Spinal cord (tissue), 10 donors: ENCODE measurements at places on chromosomes 2 and 18. TPM values are rescaled to one million over a fixed set of nuclear protein-coding genes. Genes with fewer than 3 reads are reported as not detected.

- DNase-seq: peak; percentile 44
Measured at GRCh38 chr2:189411860-189412259, 29.4 kb upstream of the WDR75 start.

DNA sequence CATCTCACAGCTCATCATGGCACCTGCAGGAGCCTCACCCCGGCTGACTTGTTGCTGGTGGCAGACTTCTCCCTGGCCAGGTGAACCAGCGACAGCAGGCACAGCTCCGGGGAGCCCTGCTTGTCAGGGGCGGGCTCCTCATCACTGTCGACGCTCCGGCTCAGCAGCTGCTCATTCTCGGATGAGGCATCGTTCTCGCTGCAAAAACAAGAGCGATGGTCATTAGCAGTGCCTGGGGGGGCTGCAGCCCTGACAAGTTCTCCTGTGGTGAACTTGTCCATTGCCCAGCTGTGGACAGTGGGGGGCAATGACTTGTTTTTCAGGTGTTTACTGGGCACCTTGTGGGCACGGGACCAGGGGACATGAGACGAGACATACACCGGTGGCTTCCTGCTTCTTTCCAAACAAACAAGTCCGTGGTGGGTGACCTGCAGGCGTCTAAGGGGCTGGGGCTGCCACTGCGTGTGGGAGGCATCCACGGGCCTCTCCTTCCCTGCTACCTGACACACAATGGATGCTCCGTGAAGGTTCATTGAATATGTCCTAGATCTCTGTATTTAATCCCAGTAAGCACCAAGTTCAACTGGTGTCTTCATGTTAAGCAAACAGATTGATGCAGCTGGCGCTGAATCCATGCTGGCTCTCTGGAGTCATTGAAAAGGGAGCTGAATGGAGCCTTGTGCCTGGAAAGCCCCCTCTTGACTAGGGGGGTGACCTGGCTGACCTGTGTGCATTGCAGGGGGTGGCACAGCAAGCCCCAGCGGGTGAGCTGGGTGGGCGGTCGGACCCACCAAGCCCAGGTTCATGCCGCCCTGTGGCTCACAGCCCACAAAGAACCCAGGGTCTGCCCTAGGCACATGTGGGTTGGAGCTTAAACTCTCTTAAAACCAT is 81.0 kb downstream of the EDAR start:
- DNase-seq: no peak

The CCDC102B gene
- 19.4 TPM for total RNA-seq

DNA sequence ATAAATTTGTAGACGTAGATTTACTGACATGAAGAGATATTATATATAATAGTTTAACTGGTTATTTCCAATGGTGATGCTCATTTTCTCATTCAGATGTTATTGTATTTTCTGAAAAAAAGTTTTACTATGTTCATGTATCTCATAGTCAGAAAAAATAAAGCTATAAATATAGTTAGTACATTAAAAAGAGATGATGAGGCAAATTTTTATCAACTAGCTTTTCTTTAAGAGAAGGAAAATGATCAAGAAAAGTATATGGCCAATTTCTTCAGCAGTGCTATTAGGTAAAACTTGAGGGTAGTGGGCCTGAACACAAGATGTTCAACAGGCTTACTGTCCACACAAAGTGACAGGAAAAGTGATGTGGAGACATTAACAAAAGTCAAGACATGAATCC is 11.7 kb downstream of the TTC21B start:
- no peak for DNase-seq

- peak; percentile 88 for DNase-seq
Measured at GRCh38 chr18:54392543-54393023, 34.9 kb downstream of the C18orf54 start.

The UGT1A4 gene
- total RNA-seq: not detected

- DNase-seq: no peak
Measured at GRCh38 chr18:47251289-47252120, at the start of gene SKOR2. Gene SKOR2 (minus strand): TSS chr18:47251660. CDS start chr18:47249183, 2,477 bp downstream.

The PPM1G gene
- total RNA-seq: 40.2 TPM

The REG3A gene
- total RNA-seq: not detected

- DNase-seq: no peak
Measured at GRCh38 chr18:3863006-3863405, 413.0 kb downstream of the TGIF1 start.

DNA sequence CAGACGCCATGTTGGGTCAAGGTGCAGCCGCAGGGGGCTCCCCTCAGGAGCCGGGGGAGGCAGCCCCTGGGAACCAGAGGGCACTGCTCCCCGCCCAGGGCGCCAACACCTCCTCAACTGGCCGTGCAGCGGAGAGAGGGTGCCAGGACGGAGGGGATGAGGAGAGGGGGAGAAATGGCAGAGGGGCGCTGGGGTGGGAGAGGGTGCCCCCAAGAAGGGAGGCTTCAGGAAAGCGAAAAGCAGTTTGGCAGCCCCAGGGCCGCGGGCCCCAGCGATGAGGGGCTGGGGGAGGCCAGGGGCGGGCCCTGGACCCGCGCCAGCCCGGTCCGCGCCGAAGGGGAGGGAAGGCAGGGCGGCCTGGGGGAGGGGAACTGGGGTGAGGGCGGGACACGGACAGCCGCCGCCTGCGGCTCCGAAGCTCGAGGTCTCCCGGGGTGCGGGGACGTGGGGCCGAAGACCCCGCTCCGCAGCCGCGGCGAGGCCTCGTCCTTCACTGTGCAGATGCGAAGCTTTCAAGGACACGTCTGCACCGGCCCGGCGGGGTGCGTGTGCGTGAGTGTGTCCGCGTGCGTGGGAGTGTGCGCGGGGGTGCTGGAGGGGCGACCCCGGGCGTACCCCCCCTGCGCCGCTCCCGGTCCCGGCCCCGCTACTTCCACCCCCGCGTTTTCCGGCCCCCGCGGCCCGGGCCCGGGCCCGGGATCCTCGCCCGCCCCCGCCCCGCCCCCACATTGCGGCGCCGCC is 1.4 kb downstream of the DNMT3A start:
- DNase-seq: peak; percentile 66

GRCh38 chr18:5787936-5788335 is 107.4 kb downstream of the TMEM200C start:
- DNase-seq: no peak

DNA sequence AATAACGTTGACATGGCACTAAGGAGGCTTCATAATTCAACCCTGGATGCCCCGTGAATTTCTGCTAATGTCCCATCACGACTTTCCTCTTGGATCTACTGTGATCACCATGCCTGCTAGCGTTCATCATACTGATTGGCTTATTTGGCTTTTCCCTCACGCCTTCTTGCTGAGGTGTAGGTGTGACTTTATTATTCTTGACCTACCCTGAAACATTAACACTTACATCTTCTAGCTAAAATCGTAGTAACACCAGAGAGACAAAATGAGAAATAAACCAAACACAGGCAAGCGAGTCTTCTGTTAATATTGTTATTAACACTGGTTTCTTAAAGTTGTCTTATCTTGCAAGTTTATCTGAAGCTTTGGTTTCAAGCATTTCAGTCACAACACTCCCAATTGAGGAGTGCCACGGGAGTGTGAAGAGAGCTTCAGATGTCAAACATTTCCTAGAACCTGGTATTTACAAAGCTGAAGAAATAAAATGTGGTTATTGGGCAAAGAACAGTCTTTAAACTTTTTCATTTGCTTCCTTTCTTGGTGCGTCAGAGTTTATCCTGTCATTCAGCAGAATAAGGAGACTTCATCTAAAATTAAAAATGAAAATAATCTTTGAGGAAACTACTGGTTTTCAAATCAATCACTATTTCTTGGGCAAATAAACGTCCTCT is 15.4 kb upstream of the STAT1 start:
- no peak for DNase-seq

The FABP1 gene
- total RNA-seq: 0.39 TPM

- no peak for DNase-seq
Measured at GRCh38 chr18:8188184-8188583, 421.1 kb upstream of the RAB12 start.

- no peak for DNase-seq
Measured at GRCh38 chr2:118973542-118973951, 31.6 kb downstream of the MARCO start.

GRCh38 chr2:199882667-199883066 is 28.4 kb upstream of the C2orf69 start:
- DNase-seq: no peak

DNA sequence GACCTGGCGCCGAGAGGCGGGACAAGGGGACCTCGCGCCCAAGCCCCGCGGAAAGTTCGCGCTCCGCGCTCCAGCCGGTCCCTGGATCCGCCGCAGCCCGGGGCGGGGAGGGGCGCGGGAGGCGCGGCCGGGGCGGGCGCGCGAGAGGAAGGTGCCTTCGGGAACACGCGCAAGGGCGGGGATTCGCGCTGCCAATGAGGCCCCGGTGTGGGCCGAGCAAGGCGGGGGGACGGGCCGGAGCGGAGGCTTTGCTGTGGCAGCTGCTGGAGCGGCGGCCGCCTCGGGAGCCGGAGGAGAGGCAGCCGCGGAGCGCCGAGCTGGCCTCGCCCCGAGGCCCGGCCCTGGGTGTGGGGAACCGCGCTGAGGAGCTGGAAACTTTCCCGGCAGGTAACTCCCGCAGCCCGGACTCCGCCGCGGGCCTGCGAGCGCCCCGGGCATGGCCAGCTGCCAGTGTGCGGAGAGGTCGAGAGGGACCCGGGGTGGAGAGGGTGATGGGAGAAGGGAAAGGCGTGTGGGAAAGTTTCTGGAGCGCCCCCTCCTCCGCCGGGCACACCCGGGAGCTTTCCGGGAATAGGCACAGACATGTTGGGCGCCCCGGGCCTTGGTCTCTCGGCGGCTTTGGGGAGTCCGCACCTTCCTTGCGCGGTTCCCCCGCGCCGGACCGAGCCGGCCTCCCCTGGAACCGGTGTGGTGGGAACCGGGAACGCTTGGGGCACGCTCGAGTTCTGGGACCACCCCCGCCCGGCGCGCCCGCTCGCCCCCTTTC is at the start of gene TANC1:
TSS of gene TANC1 (plus strand) at position 245 of the 766 bp plus-strand sequence. CDS start 97,271 bp downstream, outside the sequence.
- peak; percentile 73 for DNase-seq

The PIK3C3 gene
- total RNA-seq: 64.4 TPM

DNA sequence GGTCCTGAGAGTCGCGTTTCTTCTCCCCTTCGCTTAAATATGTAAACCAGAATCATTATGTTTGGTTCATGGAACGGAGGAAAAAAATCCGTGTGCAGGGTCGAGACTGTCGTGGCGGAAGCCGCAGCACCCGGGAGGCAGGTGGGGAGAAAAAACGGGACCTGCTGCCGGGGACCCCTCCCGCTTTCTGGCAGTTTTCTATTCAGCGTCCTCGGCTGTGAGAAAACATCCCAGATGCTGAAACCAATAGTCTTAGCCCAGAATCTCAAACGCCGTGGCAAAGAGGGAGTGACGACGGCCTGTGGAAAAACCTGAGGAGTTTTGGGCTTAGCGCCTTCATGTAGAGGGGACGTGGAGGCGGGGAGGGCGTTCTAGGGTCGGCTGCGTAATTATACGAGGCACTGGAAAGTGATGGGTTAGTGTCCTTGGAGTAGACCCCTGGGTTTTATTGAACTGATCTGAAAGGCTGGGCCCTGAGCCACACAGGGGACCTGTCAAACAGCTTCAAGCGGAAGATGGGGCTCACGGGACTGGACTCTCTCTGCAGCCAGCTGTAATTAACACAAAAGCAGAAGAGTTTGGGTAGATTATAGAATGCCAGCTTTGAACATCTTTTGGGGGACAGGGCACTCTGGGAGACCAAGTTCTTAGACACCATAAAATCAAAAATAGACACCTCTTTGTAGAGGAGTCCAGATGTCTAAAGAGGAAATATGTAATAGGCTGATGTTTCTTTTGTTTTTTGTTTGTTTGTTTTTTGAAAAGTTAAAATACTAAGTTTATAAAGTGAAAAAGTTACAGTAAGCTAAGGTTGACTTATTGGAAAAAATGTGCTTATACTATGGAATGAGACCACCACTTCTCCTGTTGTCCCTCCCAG is 834 bp upstream of the BUB1 start:
- DNase-seq: peak; percentile 83

The ACMSD gene
- total RNA-seq: not detected

GRCh38 chr2:54081574-54081973 is 33.8 kb upstream of the ACYP2 start:
- no peak for DNase-seq

The TCF7L1 gene
- total RNA-seq: 3.4 TPM

The CDH19 gene
- total RNA-seq: 28.5 TPM

GRCh38 chr18:63293935-63294334 is 25.6 kb downstream of the BCL2 start:
- DNase-seq: no peak
